ENCODE measurements at places on chromosomes 7 and 10.
A peak's percentile ranks its signal among the peaks of the same experiment; 100 is the strongest.

- no peak for DNase-seq
Measured at GRCh38 chr10:62578301-62578700, 204.1 kb downstream of the ZNF365 start.

DNA sequence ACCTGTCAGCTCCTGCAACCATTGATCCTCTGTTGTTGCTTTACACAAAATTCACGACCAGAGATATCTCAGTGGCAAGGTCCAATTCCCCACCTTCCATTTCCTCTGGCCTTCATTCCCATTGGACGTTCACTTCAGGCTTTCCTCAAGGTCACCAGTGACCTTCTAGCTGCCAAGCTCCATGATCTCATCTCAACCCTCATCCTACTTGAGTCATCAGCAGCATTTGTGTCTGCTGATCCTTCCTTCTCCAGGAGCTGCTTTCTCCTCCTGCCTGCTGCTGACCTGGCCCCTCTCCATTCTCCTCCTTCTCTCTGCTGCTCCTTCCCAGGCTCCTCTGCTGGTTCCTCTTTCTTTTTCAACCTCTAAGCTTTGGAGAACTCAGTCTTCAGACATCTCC lies 66.2 kb upstream of the C10orf90 start:
- no peak for DNase-seq

DNA sequence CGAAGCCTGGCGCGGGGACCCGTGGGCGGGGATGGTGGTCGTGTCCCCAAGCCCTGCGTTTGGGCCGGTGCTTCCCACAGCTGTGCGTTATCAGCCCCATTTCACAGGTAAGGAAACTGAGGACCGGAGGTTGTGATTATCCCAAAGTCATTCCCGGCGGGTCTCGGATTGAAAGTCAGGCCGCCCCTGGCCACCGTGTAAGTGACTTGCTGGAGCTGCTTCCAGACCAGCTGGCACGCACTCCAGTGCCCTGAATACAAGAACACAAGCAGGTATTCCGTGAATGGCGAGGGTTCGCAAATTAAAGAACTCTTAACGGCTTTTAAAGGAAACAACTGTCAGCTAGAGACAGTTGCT lies 675 bp upstream of the ATE1 start:
- no peak for DNase-seq

DNA sequence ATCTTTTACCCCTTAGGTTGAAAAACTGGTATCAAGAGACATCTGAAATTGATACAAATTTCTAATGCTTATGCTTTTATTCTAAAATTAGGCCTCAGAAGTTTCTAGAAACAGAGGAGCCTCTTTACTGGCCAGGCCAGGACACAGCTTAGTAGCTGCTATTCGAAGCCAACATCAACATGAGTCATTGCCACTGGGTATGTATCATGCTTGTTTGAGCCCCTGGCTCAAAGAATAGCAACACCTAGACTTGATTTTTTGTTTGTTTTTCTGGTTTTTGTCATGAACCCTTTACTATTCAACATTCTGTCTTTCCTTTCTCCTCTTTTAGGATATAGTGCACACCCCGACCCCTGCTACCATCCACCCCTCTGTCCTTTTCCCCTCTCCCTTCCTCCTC lies 90.9 kb upstream of the STK17A start:
- DNase-seq, result no peak

DNA sequence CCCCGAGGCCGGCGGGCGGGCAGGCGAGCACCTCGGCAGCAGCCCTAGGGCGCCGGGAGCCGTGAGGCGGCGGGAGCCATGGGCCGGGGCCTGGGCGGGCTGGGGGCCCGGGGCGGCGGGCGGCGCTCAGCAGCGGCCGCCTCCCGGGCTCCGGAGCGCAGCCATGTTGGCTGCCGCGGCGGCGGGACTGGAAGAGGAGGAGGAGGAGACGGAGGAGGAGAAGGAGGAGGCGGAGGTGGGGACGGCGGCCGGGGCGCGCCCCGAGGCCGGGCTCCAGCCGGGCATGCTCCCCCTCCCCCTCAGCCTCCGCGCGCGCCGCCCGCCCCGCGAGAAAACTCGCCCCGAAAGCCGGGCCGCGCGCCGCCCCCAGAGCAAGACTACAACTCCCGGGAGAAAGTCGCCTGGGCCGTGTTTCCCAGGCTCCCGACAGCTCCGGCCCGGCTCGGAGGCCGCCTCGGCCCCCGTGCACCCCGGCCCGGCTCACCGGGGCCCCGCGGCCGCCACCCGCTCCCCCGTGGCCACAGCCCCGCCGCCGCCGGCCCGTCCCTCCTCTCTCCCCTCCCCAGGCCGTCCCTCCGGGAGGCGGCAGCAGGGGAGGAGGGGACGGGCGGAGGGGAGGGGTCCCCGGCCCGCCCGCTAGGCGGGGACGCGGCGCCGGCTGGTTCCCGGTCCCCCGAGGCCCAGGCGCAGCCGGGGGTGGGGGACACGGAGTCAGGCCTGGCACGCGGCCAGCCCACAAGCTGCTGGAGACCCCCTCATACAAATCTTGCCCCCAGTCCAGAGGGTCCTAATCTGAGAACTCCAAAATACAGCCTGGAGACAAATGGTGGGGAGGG lies at the start of gene DLG5:
DLG5 (minus strand) TSS at position 190 of the 836 bp plus-strand sequence. CDS start 235 bp downstream, outside the sequence.
- DNase-seq, result no peak

- DNase-seq, result no peak
Measured at GRCh38 chr10:59245686-59246085, 69.2 kb downstream of the PHYHIPL start.

- no peak for DNase-seq
Measured at GRCh38 chr10:82191653-82192052, 316.7 kb downstream of the NRG3 start.

GRCh38 chr7:617614-618538 lies 98.2 kb upstream of the PDGFA start:
- no peak for DNase-seq

GRCh38 chr10:124560377-124561105 lies 98.9 kb downstream of the LHPP start:
- no peak for DNase-seq

- no peak for DNase-seq
Measured at GRCh38 chr7:148733496-148733895, 34.8 kb downstream of the CUL1 start.

- DNase-seq, result no peak
Measured at GRCh38 chr7:128164955-128165670, 76.0 kb upstream of the LEP start.

GRCh38 chr10:60943316-60944057 lies 498 bp downstream of the RHOBTB1 start:
- no peak for DNase-seq

DNA sequence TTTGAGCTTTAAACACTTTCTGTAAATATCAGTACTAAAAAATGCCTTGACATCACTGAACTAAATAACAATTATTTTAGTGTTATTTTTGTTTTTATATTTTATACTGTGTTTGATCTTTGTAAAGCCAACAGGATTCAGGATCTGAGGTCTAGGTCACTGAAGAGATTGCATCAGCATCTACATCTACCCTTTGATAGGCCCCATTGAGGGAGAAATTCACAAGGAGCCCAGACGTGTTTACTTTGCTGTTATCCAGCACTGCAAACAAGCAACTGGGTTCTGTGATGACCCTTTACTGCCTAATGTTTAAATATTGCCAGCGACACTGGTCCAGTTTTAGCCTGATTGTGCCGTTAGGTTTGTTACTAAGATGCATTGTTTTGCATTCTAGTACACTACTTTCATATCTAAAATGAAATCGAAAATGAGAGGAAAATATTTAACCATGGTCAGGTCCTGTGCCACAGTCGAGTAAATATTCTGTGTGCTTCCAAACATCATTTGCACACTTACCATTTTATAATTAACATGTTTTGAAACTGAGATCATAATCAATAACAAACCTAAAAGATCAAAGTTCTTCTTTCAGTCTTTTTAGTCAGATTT lies 48.7 kb downstream of the SP8 start:
- DNase-seq, result no peak

GRCh38 chr7:92039900-92040299 lies 94.4 kb downstream of the CYP51A1 start:
- DNase-seq, result no peak

- DNase-seq, result no peak
Measured at GRCh38 chr10:16612115-16612980, 90.7 kb upstream of the C1QL3 start.

DNA sequence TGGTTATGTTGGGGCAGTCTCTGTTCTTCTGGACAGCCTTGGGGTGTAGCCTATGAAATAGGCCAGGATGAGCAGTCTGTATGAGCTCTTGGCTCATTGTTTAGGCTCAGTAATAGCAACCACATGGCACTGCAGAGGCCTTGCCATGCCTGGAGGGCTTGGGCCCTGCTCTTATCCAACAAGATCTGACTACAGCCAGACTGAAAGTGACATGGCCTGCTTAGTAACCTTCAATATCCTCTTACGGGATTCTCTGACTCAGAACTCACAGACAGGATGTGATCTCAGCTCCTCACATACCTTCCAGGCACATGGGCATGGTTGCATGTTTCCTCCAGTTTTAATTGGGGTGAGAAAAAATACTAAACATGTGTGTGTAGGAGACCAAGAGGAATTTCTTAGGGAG lies 289.3 kb downstream of the PTEN start:
- DNase-seq, result no peak

- no peak for DNase-seq
Measured at GRCh38 chr7:87414794-87415188, 60.7 kb downstream of the ABCB4 start.

GRCh38 chr7:94618126-94618525 lies 37.8 kb downstream of the SGCE start:
- DNase-seq, result no peak

DNA sequence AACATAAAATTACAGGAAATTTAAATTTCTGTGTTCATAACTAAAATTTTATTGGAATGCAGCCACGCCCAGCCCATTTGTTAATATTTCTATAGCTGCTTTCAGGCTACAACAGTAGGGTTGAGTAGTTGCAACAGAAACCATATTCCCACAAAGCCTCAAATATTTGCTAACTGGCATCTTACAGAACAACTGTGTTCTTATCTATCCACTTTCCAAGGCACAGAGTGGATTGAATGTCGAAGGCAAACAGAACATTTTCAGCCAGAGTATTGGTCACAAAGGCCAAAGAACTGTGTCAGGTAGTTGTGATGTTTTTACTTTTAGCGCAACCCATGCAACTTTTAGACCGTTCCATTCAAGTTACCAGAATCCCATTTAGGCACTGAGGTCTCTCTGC lies 51.1 kb upstream of the OPN4 start:
- no peak for DNase-seq

GRCh38 chr10:50990568-50991455 lies 83.5 kb upstream of the PRKG1 start:
- DNase-seq, result no peak

DNA sequence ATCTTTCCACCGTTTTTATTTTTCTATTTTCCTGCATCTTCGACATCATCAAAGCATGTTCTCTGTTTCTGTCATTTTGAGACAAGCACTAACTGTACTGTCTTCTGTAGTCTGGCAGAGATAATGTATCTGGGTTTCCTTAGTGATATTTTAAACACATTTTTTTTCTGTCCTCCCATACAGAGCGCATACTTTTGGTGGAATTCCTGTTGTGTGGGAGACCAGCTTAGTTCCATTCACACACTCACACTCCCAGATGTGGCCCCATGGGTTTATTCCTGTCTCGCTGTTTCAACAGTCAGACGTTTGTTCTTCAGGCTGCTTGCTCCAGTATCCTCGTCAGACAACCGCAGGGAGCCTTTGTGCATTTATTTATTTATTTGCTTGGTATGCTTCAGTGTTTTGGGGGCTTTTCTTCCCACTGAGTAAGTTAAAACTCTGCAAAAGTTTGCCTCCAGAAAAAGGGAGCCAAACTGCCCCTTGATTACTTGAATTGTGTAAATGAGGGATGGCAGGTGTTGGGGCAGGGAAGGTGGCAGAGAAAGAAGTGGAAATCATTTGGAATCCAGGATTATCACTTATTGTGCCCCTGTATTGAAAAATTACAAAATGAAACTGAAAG lies 456.8 kb upstream of the KLF6 start:
- DNase-seq, result no peak

- no peak for DNase-seq
Measured at GRCh38 chr7:3194501-3195141, 106.4 kb upstream of the SDK1 start.

DNA sequence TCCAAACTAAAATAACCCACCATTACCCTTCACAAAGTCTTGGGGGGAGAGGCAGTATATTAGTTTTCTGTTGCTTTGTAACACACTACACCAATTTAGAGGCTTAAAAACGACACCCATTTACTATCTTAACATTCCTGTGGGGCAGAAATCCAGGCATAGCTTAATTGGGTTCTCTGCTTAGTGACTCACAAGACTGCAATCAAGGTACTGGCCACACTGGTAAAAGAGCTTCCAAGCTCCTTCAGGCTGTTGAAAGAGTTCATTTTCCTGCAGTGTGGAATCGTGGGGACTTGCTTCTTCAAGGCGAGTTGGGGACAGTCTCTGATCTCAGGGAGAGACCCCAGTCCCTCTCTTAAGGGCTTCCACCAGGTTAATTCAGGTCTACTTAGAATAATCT lies 139.1 kb downstream of the XPNPEP1 start:
- no peak for DNase-seq

GRCh38 chr7:27115221-27116026 lies 12.9 kb upstream of the HOXA2 start:
- no peak for DNase-seq

DNA sequence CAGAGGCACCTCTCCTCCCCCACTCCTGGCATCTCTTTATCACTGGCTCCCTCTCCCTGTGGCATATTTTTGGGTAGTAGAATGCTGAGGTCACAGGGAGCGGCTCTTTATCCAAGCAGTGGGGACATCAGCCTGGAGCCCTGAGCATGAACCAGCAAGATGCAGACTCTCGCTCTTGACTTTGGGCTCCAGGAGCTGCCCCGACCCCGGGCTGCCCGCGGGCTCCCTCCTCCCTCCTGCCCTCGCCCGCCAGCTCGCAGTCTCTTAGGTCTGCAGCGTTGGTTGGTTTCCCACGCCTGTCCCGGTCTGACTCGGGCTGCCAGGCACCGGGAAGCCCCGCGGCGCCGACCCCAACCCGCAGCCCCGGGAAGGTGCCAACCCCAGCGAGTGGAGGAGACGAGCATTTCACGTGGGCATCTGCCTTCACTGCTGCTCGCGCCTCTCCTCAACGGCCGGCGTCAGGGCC lies 1.3 kb downstream of the INSYN2A start:
- DNase-seq, result no peak

DNA sequence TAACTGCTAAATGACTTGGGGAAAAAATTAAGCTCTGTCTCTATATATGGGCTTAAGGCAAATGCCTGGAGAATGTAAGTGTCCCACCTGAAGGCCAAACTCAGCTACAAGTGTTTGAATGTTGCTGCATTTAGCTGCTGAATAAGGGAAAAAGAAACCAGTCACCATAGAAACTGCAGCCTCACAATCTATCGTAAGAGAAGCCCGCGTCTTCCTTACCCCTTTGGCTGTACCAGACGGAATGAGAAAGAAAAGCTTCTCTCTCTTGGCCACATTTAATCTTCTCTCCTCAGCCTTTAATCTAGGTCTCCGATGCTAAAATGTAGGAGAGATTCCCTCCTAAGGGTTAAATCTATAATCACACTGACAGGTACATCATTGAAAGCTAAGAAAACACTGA lies 147.2 kb downstream of the SFMBT2 start:
- no peak for DNase-seq

- no peak for DNase-seq
Measured at GRCh38 chr10:95337423-95338160, 46.8 kb upstream of the PDLIM1 start.

GRCh38 chr10:102714621-102715455 lies at the start of gene SFXN2:
SFXN2 (plus strand) TSS chr10:102714636; CDS start chr10:102726637, 12,001 bp downstream.
- DNase-seq, result peak; percentile 5

All from NCI-H2107 (cell line).